ENCODE measurements at places on chromosomes 12 and 14.

DNA sequence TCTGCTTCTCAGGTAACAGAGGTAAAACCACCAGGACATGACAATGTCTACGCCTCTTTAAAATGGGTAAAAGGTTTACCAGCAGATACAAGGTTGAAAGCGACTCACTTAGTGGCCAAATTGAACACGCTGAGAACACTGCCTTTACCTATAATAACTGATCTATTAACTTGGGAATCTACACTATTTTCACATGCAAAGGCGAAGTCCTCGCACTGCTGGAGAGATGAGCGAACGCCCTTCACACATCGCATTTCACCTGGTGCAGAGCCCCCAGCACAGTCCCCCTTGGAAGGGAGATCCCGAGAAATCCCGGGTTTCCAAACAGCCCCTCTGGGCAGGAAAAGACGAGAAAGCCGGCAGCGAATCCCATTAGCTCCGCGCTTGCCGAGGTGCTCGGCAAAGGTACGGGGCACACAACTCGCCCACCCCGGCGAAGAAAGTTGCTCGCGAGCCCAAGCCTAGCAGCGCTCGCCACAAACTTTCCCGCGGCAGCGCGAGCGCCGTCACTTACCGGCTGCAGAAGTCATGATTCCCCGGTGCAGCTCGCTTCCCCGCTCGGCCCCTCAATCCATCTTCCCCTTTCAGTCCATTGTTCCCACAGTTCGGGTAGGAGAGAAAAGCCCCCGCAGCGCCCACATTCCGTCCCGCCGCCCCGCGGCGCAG lies 423 bp downstream of the FGD6 start:
- DNase-seq = peak; percentile 42

DNA sequence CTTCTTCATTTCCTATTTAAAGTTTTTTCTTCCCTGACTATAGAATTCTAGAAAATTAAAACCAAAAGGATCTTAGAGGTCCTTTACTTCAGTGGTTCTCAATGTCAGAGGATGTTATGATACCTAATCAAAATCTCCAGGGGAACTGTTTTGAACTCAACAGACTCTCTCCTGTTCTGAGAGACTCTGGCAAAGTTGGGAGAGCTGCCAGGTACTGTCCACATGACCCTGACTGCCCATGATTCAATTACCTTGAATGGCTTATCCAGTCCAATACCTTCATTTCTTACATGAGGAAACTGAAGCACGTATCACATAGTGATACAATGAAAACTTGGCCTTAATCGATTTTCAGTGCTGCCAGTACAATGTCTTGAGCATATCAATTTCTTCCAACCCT lies 16.6 kb downstream of the ALKBH1 start:
- DNase-seq = no peak

DNA sequence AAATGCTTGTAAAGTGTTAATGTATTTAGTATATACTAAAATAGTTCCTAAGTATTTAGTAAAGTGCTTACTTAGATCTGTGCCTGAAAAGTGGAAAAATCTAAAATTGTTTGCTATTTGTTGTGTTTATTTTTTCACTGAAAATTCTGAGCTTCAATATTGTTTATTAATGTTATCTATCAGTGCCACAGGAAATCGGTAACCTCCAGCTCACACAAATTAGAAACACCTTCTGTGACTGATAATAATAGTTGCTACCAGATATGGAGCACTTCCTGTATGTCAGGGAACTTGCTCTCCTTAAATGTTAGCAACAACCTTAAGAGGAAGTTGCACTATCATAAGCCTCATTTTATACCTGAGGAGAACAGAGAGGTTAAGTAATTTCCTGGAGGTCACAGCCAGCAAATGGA lies 723 bp upstream of the LRP10 start:
- DNase-seq = no peak

GRCh38 chr14:79631276-79631675 lies 580.0 kb downstream of the DIO2 start:
- DNase-seq = no peak

- DNase-seq = no peak
These were observed 51.9 kb downstream of the MAP1LC3B2 start for GRCh38 chr12:116610971-116611541.

DNA sequence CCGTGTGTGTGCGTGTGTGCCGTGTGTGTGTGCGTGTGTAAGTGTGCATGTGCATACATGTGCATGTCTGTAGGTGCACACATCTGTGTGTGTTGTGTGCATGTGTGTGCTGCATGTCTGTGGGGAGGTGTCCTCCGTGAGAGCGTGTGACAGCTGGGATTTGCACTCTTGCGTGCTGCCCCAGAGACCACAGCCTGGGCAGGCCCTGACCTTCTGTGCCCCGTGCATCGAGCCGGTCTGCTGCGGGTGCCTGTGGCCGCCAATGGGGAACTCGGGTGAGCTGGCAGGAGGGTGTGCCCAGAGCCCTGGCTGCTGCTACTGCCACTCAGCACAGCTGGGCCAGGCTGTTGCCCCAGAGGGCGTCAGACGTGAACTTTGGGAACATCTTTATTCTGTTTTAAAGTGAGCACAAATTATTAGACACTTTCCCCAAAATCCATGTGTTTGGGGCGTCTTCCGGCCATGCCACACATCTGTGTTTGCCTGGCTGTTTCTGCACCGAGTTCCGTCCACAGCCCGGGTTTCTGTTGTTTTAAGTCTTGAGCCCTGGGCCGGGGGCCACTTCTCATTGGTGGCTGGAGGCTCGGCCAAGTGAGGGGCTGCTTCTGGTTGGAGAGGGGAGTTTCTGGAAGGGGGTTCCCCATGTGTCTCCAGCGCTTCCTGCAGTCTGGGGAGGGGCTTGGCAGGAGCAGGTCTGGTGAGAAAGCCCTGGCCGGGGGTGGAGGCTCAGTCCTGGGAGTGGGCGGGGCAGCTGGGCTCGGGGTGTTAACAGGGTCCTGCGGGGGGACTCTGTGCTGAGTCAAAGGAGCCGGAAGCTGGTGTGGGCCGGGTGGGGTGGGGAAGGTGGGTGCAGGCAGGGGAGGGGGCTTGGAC lies 7.6 kb downstream of the CEP170B start:
- no peak for DNase-seq

DNA sequence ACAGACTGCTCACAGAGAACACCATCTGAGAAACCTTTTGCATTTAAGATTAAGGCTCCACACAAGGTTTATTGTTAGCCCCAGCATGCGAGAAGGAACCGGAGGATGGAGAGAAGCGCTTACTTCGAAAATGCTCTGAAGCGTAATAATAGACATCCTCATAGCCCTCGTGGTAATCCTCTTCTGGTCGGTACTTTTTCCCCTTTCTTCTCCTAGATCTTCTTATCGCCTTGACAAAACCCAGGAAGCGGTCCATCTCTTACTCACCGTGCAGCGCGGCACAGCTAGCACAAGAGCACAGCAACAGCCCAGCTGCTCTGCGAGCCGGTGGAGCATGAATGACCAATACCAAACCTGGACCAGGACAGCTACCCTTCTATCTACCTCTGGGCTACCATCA lies 125.1 kb upstream of the GRIP1 start:
- DNase-seq = no peak

GRCh38 chr12:76588881-76589565 lies 29.5 kb upstream of the OSBPL8 start:
- DNase-seq = no peak

GRCh38 chr12:88310666-88311065 lies 168.6 kb downstream of the TMTC3 start:
- no peak for DNase-seq

- no peak for DNase-seq
These were observed 693 bp upstream of the RIMKLB start for GRCh38 chr12:8697120-8697475.

GRCh38 chr12:4734625-4735340 lies 14.6 kb downstream of the GALNT8 start:
- DNase-seq = no peak

DNA sequence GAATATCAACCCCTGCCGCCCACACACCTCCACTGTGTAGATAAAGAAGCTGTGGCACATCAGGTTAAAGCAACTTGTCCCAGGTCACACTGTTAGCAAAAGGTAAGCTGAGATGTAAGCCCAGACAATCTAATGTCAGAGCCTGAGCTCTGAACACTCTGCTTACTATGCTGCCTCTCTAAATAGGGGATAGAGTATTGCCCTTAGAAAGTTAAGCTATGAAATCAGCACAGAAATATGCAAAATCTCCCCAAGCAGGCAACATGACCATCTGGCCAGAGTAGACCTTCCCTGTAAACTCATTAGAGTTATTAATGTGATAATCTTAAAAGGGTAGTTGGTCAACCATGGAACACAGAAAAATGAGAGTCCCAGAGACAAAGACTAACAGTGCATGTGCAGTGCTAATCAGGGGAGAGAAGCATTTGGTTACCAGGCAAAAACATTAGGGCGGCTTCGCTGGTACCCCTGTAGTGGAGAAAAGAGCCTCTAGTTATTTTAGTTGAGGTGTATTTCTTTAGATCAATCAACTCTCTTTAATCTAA lies 171.0 kb downstream of the BTG1 start:
- no peak for DNase-seq

DNA sequence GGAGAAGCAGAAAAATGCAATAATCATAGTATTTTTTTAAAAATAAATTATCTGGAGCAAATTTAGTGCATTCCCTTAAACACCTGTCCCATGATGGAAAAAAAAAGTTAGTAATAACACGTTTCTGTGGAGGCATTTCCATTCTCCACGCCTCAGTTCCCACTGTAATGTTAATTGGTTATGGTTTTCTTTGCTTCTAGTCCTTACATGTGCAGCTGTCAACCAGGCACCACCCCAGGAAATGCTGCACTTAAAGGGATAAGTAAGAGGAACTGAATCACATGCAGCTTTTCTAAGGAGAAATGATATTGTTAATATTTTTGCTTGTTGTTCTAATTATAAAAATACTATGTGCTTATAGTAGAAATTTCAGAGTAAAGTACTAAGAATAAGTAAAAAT lies 240.3 kb downstream of the ZFP36L1 start:
- peak; percentile 47 for DNase-seq

GRCh38 chr12:42365486-42365885 lies 39.5 kb downstream of the PPHLN1 start:
- DNase-seq = no peak

- no peak for DNase-seq
These were observed 835.8 kb upstream of the TMEM132C start for GRCh38 chr12:127431177-127431576.

GRCh38 chr14:74630881-74631690 lies 19.0 kb upstream of the LTBP2 start:
- DNase-seq = no peak

DNA sequence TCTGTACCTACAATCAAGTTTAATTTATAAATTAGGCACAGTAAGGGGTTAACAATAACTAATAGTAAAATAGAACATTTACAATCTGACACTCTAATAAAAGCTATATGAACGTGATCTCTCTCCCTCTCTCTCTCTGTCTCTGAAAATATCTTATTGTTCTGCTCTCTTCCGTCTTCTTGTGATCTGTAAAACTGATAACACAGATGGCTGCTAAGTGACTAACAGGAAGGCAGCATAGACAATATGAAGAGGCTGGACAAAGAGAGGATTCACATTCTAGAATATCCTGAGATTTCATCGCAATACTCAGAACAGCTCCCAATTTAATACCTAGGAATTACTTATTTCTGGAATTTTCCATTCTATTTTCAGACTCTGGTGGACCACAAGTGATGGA lies 827.2 kb downstream of the FLRT2 start:
- DNase-seq = no peak

- no peak for DNase-seq
These were observed 53.5 kb upstream of the LDHB start for GRCh38 chr12:21710958-21711775.

GRCh38 chr12:116157845-116158267 lies 119.6 kb downstream of the MED13L start:
- DNase-seq = no peak

DNA sequence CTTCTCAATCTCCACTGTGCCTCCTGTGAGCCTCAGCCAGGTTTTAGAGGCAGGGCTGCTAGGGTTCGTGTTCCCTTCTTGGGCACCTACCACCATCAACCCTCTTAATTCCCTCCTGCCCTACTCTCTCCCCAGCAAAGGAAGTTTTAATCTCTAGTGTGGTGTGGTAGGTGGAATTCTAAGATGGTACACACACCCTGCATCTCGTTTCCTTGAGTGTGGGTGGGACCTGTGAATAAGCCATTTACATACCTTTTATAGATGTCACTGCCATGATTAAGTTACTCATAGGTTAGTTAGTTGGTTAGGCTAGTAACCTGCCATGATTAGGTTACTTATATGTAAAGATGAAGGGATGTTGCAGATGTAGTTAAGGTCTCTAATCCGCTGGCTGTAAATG lies 114.8 kb upstream of the VRK1 start:
- no peak for DNase-seq

- DNase-seq = no peak
These were observed 192.4 kb upstream of the CNTN1 start for GRCh38 chr12:40499856-40500255.

DNA sequence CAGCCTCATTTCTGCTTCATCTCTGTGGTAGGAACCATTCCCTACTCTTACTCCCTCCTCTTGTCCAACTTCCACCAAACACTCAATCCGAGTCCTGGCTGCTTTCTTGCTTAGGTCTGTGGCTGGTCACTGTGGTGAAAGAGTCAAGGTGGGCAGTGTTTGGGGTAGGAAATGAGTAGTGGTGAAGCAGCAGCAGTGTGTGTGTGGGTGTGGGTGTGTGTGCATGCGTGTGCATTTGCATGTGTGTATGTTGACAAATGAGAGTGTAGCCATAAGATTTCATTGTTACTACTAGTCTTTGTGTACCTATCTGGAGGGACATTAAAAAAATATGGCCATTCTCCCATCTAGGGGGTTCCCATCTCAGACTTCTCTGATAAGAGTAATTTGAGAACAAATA lies 78.6 kb upstream of the SCN8A start:
- no peak for DNase-seq

DNA sequence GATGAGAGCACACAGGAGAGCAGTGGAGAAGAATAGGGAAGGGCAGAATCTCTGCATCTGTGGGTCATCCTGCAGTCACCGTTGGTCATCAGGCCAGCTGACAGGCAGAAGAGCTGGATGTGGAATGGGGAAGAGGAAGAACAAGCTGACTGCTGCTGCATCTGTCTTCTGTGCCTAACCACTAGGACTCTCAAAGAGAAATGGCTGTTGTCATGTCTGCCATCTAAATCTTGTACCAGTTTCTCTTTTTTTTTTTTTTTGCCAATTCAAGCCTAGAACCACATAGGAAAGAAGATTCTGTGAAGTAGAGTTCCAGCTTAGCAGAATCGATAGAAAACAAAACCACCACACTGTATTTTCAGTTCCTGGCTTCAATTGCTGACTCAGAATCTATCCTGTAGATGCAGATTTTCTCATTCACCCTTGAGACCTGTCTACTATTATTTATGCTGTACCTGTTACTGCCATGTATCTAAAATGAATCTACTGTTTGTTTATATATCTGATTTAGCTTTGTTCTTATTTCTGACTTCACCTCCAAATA lies 421.9 kb upstream of the PRICKLE1 start:
- DNase-seq = no peak

- DNase-seq = no peak
These were observed 20.2 kb downstream of the VPS37B start for GRCh38 chr12:122875590-122876220.

DNA sequence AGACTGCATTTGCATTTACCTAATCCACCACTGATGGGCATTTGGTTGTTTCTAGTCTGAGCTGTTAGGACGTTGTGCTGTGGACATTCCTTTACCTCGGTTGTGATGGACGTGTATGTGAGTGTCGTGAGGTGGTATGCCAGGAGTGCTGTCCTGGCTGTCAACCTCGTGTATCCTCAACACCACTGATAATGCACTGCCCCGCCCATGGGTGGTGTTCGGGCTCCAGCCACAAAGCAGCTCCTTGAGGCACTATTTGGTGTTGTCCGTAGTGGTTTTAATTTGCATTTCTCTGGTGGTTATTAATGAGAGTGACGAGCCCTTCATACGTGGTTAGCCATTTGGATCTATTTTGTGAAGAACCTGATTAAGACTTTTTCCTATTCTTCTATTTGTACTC lies 87.6 kb downstream of the PPP2R5C start:
- DNase-seq = no peak

- DNase-seq = no peak
These were observed 101.2 kb upstream of the EGLN3 start for GRCh38 chr14:34051966-34052657.

All from NCI-H2171 (cell line).